Non-pigmented ciliary epithelial cell (primary cell): ENCODE measurements at places on chromosomes 4 and X.

GRCh38 chr4:98890702-98891455 is 38.1 kb downstream of the EIF4E start:
- no peak for DNase-seq

DNA sequence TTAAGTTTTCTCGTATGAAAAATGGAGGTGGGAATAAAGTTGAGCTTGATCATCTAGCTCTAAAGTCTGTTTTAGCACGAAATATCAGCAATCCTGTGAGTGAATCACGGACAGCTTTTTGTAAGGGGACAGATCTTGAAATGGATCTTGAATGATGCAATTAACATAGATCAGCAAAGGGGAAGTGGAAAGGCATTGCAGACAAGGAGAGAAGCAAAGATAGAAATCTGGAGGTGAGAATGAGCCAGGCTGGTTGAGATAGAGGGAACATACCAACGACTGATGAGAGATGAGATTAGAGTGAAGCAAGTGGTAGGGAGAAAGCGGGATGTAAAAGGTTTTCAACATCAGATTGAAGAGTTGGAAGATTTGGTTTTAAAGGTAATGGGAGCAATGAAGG is 4.6 kb upstream of the DGKK start:
- no peak for DNase-seq

DNA sequence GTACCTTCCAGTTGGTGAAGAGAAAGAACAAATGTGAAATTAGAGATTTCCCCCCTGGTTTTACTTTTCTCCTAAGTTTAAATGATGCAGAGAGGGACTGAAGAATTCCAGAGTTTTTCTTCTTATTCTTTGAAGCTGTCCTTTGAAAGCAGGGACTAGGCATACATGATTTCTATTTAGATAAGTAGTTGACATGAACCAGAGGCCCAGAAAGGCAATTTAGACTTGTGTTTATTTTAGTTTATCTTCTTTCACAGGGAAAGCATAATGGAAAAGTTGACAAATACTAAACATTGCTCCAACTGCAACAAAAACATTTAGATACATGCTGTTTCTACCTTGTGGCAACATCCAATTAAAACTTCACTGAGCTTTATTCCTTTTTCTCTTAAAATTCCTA is 32.0 kb downstream of the PTPN13 start:
- DNase-seq = no peak

GRCh38 chrX:2696698-2697215 is 5.7 kb downstream of the CD99 start:
- no peak for DNase-seq

- no peak for DNase-seq
These were observed 761.0 kb downstream of the IL1RAPL1 start for GRCh38 chrX:29348288-29348687.

DNA sequence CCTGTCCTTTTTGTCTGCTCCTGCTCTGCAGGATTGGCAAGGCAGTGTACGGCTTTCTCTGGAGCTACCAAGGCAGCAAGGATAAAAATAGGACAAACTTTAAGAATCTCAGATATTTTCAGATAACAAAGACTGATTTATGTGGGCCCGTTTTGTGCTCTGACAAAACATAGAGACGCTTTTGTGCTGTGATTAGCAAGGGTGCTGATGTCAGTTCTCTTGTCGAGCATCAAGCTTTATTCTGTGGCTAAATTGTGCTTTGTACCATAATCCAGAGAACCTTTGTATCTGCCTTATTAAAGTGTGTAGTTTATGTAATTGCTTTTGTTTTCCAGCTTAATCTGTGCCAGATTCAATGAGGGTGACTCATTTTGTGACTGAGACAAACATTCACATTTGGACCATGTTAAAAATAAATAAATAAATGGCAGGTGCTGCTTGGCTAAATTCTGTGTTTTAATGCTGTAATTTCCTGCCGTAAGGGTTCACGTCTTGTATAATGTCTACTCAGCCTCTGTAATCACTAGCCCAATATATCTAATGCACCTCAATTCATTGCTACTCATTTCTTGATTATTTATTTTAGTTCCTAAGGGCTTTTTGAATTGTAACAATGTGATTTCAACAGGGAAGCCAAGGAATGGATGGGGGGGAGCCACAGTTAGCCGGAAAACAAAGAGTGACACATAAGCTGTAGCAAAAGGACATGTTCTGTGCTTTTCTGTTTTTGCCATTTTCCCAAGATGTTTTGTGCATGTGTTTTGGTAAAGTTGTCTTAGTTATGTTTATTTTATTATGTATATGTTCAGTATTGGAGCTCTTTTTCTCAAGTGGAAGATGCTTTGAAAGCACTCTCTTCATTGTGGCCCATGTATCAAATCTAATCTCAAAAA is 75.1 kb downstream of the GAB1 start:
- no peak for DNase-seq

- no peak for DNase-seq
These were observed 431.2 kb downstream of the GPM6A start for GRCh38 chr4:175380841-175381240.

- DNase-seq = no peak
These were observed 208.7 kb downstream of the SOWAHB start for GRCh38 chr4:76689145-76689817.

DNA sequence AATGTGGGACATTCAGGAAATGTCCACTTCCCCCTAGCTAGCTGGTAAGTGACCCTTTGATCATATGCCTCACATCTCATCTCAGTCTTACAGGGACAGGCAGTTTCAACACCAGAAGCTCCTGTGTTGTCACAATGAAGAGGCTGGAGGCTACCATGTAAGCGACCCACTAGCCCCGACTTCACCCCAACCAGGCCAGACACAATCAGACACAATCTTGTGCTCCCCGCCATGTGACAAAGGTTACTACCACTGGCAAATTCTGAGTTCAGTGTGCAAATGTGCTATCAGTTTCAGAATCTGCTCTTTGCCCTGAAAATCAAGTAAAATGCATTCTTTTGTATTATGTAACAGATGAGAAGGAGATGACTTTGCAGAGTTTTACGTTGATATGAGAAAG is 56.9 kb upstream of the STS start:
- DNase-seq = no peak
